ENCODE measurements at places on chromosomes 1 and 21.
A peak's percentile ranks its signal among the peaks of the same experiment; 100 is the strongest.

DNA sequence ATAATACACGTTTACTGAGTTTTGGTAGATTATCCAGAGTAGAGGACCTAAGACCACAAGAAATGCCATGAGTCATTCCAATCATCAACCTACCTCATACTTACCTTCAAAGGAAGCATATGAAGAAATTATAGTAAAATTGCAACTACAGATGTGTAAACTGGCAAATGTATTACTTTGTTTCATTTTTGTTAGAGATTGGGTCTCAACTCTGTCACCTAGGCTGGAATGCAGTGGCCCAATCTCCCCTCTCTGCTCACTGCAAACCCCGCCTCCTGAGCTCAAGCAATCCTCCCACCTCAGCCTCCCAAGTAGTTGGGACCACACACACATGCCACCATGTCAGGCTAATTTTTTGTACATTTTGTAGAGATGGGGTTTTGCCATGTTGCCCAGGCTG is 5.2 kb downstream of the TMCO1 start:
- no peak for DNase-seq

GRCh38 chr1:193113992-193114332 is 7.9 kb upstream of the CDC73 start:
- no peak for DNase-seq

GRCh38 chr21:44480200-44481053 is 25.1 kb downstream of the LRRC3 start:
- no peak for DNase-seq

- DNase-seq = peak; percentile 69
Measured at GRCh38 chr1:230120921-230121381, 53.9 kb downstream of the GALNT2 start.

DNA sequence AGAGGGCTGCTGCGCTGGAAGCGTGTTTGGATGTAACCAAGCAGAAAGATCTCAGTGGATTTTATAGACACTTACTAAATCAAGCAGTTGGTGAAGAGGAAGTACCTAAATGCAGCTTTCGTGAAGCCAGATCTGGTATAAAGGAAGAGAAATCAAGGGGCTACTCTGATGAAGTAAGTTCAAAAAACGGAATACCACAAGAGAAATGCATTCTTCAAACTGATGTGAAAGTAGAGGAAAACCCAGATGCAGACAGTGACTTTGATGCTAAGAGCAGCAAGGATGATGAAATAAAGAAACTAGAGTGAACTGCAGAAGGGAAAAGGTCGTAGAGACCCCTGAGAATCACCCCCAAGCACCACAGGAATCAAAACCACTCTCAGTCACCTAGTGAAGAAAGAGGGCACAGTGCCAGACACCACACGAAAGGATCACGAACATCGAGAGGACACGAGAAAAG is 40.8 kb upstream of the NEXN start:
- DNase-seq = no peak

DNA sequence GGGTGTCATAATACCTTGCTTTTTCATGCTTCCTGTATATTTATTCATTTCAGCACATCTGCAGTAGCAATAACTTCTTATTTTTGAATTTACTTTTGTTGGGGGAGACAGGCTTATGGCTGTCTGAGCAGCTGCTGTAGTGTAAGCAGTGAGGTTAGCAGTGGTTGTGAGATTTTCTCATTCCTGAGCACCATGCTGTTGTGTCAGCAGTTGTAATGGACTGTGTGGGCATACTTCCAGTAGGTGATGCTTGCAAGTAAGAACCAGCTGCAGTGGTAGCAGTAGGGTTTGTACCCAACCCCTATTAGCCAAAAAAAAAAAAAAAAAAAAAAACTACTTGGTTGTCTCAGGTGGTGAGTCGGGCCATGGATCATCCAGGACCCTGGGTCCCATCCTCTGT is 311.6 kb downstream of the NUF2 start:
- DNase-seq = no peak

- DNase-seq = peak; percentile 73
Measured at GRCh38 chr1:155983191-155984024, 5.1 kb upstream of the ARHGEF2 start.

DNA sequence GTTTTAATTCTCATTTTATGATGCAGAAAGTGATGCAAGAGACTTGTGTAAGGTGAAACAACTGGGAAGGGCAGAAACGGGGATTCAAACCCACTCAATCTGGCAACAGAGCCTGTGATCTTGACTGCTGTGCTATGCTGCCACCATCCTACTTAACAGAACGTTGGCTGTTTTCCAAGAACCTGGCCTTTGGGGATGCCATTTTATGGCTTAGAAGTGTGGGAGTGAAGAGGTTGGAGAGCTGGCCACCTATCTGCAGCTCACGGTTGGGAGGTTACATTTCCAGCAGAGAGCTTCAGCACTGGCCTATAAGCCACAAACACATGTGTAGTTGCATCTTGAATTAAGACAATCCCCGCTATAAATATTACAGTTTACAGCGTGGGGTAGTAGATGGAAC is 235.3 kb downstream of the PRDM2 start:
- no peak for DNase-seq

DNA sequence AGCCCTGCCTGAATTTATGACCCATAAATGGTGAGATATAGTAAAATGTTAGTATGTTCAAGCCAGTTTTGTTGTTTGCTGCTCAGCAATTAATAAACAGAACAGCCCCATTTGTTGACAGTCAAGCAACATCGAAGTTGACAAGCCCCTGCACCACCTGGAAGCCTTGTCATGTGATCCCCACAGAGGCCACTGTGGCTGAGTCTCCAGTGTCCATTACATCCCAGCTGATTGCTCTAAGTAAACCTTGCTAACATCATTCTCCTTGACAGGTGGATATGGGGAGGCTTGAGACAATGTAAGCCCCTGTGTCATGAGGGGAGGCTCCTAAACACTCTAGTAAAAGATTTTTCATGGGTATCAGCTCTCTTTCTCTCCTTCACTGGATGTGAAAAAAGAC is 17.5 kb upstream of the TACSTD2 start:
- DNase-seq = no peak

GRCh38 chr1:212225416-212225815 is 59.8 kb upstream of the PPP2R5A start:
- DNase-seq = no peak

- DNase-seq = no peak
Measured at GRCh38 chr1:50710099-50710498, 250.0 kb downstream of the FAF1 start.

GRCh38 chr1:80363689-80364475 is 1357.4 kb upstream of the ADGRL4 start:
- peak; percentile 73 for DNase-seq

- no peak for DNase-seq
Measured at GRCh38 chr1:28102189-28102588, 13.8 kb upstream of the EYA3 start.

- DNase-seq = no peak
Measured at GRCh38 chr1:96955307-96956012, 233.9 kb downstream of the PTBP2 start.

DNA sequence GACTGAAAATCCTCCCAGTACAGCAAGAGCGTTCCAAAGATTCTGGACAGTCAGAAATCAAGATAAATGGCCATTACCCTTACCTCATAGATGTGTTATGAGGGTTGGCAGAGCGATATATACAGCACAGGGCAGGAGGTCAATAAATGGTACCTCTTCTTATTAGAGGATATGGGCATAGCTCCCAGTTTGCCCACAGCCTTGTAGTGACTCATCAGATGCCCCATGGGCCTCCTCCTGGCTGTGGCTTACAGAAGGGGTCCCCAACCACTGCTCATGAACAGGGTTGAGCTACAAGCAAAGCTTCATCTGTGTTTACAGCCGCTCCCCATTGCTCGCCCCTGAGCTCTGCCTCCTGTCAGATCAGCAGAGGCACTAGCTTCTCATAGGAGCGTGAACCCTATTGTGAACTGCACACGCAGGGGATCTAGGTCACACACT is 7.3 kb upstream of the IFNGR2 start:
- DNase-seq = peak; percentile 38

DNA sequence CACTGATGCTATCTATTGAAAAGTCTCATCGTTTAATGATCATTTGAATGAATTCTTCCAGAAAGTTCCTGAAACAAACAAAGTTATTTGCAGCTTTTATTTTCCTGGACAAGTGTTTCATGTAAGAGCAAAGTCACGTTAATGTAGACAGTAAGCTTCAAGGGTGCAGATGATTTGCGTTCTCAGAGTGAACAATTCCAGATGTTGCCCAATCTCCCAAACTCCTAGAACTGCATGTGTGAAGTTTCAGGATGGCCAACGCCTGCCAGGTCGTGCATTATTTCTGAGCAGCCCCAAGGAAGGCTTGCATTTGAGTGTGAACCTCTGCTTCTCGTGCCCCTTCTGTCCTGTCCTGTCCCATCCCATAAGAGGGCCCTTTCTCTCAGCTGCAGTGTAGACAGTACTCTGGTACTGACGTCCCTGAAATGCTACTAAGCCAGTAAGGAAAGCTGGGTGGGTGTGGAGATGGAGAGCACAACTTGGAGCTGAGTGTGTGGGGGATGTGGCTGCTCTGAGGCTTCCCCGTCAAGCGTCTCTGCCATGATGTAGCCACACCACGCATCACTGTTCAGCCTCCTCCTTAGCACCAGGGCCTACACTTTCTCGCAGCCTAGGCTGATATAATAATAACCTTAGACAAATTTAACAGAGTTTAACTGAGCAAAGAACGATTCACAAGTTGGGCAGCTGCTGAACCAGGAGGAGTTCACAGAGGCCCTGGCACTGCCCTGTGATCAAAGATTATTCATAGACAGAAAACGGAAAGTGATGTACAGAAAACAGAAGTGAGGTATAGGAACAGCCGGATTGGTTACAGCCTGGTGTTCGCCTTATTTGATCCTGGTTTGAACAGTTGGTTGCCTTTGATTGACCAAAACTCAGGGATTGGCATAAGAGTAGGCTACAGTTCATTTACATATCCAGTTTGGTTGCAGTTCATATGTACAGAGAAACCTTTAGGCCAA is 50.4 kb downstream of the RHOU start:
- no peak for DNase-seq

DNA sequence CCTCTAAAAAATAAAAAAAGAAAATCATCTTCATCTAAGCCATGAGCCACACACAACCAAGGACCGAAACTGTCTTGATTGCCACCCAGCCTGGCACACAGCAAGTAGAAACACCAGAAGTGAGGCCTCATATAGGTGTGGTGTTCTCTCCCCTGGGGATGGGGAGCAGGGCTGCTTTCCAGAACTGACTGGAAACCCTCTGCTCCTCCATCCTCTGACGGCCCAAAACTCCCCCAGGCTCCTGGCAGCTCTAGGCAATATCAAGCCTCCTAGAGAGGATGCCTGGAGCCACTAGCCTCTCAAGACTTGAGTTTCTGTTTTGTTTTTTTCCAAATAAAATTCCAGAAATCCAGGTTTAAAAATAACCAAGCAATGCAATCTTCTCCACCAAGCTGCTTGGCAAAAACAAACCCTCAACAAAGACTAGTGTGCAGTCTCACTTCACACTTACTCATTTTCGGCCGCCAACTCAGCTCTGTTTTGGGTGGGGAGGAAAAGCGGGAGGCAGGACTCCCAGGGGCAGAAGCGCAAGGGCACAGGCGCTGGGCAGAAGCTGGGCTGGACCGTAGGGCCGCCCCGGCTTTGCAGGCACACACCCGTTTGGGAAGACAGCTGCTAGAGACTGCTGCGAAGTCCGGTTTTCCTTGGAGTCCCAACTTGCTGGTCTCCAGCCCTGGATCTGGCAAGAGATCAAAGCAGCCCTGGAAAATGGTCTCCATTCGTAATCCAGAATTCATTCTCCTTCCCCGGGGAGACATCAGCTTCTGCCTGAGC is 78.2 kb upstream of the CAPZB start:
- no peak for DNase-seq

GRCh38 chr1:67061266-67061665 is 7.3 kb upstream of the SLC35D1 start:
- DNase-seq = no peak

DNA sequence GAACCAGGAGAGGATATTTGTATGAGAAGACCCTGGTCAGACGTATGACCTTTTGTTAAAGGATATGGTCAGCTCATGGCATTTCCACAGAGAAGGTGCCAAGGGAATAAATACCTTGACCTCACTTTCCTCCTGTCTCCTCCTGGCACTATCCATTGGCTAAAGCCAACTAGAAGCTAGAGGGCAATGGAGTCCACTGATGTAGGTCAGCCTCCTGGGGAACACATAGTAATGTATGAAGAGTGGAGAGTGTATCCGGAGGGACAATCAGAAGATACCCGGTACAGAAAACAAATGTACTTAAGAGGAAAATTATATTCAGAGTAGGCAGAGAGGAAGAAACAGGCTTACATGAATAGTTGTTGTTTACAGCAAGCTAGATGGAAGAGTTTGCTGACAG is 698 bp upstream of the NTMT2 start:
- no peak for DNase-seq

DNA sequence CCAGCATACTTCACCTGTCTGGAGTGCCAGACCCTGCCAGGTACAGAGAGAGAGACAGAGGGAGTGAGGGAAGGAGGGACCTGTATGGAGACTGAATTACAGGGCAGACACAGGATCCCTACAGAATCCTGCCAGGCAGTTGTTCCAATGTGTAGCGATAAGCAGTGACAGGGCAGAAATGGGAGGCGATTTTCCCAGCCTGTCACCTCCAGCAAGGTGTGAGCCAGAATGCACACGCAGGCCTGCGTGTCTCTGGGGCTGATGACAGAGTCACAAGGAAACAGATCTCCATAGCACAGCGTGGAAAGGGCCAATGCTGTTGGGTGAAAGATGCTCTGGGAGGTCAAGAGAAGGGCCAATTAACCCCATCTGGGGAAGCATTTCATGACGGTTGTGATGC is 111.3 kb downstream of the HIVEP3 start:
- DNase-seq = no peak

GRCh38 chr1:89588480-89588879 is 44.4 kb upstream of the LRRC8C start:
- no peak for DNase-seq

- DNase-seq = peak; percentile 25
Measured at GRCh38 chr1:39573736-39574624, 2.6 kb downstream of the PABPC4 start.

DNA sequence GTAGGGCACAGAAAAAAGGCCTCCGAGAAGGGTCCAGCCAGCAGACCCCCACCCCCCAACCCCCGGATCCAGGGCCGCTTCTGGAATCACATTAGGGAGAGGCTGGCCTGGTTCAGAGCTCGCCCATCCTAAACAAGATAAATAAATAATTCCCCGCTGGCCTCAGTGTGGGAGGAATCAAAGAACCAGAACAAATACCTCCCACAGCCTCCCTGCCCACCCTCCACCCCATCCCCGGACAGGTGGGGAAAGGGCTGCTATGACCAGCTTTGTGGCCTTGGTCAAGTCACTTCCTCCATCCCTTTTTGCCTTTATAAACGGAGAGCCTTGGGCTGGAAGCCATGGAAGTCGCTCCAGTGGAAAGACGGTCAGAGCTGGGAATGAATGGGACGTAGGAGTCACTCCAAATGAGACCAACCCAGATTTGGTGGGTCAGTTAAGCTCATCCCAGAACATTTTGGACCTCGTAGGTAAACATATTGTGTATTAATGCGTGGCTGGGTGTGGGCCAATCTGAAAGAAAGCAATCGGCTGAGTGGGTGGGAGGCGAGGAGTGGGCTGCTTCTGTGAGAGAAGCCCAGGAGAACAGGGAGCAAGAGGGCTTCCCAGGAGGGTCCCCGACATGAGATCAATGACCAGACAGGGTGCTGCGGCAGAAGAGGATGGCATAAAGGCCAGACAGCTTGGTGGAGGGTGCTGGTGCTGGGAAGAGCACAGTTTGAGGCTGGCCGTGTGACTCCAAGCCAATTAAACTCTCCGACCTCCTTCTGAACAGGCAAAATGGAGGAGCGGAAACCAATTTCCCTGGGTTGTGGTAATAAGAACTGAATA is 63.3 kb downstream of the MEF2D start:
- no peak for DNase-seq
